ENCODE measurements at places on chromosomes 11 and 22.

DNA sequence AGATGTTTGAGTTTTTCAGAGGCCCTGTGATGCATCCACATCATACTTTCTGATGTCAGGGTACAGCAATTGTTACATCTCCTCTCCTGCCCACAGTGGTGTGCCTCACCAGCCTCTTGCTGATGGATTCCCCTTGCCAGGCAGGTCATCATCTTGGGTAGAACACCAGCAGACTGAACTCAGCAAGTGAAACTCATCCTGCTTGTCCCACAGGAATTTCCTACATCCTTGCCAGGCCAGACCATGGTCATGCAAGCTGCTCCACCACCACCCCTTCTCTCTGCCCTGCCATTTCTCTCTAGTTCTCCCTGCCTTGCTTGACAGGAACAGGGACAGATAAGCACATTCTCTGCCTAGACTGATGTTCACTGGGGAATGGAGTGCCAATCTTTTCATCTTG, 85.9 kb downstream of the PAX6 start:
- DNase-seq, result no peak

GRCh38 chr11:85946221-85946620, 91.0 kb downstream of the CCDC83 start:
- DNase-seq, result no peak

- peak; percentile 65 for DNase-seq
These were observed 28.2 kb downstream of the DBX1 start for GRCh38 chr11:20131788-20132666.

GRCh38 chr11:26599425-26599824, 27.4 kb upstream of the MUC15 start:
- DNase-seq, result no peak

GRCh38 chr11:116375221-116375620, 397.6 kb downstream of the BUD13 start:
- no peak for DNase-seq

DNA sequence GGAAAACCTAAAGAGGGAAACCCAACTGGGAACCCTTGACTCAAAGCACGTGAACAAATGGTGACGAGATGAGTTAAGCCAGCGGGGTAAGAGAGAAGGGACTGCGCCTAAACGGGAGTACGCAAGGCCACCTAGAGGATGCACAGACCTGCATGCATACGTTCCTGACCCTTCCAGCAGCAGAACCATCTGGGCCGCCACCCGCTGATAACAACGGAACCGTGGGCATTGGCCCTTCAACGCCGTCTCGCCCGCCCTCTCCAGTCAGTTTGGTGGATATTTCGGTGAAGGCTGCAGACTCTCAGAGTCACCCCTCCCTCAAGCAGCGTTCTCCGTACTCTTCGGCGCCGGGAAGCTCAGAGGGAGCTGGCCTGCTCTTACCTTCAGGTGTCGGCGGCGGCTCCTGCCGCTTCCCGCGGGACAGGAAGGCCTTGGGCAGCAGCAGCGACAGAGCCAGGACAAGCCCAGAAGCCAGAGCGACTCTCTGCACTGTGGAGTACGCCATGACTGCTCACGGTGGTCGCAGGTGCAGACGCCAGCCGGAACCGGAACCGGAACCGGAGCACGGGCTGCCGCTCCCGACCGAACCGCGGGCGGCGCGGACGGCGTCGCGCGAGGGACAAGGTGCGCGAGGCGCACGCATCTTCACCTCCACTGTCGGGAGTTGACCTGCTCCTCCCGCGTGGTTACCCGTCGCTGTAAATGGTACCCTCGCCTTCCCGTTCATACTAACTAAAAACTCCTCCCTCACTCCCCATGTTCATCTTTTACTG, at the start of gene RIC3:
RIC3 (minus strand) TSS at position 541 of the 773 bp plus-strand sequence; CDS start at position 505, 36 bp downstream.
- DNase-seq, result no peak

GRCh38 chr11:108562746-108563581, 30.6 kb downstream of the EXPH5 start:
- no peak for DNase-seq

- no peak for DNase-seq
These were observed 413.7 kb upstream of the FAT3 start for GRCh38 chr11:91810871-91811270.

DNA sequence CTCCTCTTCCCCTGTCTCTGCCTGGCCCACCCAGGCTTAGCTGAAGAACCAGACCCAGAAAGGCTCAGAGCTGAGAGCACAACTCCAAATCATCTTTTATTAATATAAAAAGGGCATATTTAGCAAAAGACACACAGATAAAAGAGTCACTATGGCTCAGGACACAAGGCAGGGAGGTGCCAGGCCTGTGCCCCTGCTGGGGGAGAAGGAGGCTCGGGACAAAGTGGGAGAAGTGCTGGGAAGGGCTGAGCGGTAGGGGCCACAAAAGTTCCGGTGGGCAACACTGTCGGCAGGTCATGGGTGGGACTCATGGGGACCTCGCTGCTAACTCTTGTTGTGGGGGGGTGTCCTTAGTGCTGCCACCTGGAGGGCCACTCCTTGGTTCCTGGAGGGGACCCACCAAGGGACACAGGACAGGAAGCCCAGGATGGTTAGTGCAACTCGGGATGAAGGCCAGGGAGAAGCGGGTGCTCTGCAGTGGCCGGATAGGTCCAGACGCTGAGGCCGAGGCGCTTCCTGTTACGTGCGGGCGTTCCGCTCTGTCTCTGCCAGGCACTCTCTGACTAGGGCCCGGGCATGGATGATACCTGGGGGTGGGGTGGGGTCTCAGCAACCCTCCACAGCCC, 1.4 kb upstream of the PITPNM1 start:
- no peak for DNase-seq

GRCh38 chr11:8039530-8040260, 41.3 kb upstream of the TUB start:
- no peak for DNase-seq

DNA sequence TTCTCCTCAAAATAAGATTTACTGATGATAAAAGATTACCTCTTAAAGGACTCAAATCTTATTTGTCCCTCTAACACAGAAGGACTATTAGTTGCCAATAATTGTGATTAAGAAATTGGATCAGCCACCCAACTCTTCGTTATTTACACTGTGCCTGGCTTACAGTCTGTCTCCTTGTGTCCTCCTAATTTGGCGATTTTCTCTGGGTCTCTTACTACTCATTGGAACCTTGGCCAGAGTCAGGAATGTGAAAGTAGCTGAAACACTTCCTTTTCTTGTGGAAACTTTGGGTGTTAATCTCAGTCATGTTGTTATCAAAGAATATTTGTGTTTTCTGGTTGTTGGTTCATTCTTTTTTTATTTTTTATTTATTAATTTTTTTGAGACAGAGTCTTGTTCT, 83.2 kb downstream of the TEAD1 start:
- no peak for DNase-seq

DNA sequence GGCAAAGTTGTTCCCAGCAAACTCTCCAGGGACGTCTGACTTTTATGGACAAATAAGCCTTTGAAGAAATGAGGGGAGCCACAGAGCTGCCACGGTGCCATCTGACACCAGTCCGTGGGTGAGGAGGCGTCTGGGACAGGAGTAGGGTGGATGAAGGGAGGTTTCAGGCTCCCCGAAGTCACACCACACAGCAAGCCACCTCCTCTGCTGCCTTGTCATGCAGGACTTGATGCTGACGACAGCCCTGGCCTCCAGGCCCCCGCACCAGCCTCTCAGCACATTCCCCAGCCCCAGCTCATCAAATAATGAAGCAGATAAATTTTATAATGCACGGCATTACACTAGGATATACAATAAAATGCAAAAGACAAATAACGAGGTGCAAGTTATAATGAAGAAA, 156.5 kb downstream of the CEP164 start:
- DNase-seq, result no peak

DNA sequence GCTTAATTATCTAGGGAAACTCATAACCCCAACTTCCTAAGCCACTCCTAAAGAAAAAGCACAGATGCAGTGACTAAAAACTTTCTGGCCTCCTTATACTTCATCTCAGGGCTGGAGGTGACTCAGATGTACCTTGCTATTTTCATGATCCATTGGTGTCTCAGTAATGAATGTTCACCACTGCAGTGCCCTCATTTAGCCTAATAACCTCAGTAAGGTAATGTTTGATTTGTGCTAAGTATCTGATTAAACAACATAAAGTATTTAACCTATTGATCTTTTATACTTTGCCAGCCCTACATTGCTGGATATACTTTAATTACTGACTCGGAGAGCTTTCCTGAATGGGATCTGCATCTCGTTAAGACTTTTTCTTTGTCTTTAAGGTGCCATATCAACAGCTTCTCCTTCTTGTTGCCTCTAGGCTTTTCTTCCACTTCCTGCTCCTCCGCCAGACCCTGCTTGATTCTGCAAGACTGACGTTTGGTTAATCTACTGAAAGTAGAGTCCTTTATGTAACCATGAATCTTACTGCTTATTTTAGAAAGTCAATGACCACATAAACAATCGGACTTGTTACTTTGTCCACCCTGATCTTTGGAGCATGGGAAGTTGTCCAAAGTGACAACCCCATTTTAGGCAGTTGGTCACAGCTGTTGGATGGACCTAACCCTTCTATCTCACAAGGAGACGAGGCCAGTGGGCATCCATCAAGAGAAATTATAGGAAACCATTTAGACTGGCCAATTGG, 303.0 kb downstream of the ST3GAL4 start:
- DNase-seq, result no peak

DNA sequence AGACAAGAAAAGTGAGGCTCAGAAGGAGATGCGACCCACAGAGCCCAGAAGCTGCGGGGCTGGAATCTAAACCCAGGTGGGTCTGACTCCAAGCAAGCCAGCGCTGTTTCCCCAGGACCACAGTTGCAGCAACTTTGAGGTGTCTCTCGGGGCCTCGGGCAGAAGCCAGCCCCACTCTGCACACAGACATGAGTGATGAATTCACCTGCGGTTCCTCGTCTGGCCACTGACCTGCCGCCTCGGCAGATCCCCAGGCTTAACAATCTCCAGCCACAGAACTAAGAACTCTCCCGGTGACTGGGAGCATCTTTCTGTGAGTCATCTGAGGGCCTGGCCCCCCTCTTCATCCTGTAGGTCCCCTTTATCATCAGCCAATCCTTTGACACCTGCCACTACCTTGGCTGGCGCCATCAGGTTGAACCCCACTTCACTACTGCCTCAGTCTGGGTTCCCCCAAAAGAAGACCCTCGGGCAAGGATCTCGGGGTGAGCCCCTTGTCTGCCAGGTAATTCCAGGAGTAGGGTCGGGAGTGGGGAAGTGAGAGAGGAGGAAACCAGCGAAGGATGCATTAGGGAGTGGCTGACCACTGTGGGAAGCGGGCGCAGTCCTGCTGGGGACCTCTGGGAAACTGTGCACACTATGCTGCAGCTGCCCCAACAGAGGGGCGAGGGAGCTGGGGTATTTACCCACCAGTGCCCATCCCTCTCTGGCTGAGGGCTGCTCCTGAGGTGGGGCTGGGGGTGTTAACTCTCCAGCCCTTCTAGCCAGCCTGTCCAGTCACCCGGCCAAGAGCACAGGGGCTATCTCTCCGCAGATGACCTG, 33.0 kb upstream of the MN1 start:
- no peak for DNase-seq

DNA sequence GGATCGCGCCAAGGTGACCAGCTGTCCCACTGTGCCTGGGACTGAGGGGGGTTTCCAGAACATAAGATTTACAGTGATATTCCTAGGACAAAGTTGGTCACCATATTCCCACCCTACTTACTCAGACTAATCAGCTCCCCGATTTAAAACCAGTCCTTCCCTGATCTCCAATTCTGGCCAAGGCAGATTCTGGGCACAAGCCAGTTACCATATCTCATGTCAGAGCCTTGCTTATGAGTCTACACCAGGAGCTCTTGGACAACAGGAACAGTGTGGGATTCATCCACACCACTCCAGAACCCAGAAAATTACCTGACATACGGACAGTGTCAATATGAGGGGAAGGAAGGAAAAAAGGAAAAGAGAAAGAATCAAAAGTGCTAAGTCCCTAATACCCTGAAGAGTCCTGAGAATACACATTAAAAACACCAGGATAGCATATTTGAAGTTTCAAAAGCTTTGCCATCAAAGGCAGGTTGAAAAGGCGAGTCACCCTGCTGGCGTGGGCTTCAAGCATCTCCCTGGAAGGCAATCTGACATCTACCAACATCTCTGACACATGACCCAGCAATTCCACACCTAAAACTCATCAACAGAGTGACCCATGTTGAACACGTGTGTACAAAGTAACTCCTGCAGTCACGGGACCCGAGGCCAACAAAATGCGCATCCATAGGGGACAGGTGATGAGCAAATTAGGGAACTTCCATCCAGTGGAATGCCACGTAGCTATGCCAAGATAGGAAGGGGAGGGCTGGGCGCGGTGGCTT, 8.0 kb upstream of the IL2RB start:
- no peak for DNase-seq

- DNase-seq, result no peak
These were observed 426 bp downstream of the LZTR1 start for GRCh38 chr22:20982563-20982882.

DNA sequence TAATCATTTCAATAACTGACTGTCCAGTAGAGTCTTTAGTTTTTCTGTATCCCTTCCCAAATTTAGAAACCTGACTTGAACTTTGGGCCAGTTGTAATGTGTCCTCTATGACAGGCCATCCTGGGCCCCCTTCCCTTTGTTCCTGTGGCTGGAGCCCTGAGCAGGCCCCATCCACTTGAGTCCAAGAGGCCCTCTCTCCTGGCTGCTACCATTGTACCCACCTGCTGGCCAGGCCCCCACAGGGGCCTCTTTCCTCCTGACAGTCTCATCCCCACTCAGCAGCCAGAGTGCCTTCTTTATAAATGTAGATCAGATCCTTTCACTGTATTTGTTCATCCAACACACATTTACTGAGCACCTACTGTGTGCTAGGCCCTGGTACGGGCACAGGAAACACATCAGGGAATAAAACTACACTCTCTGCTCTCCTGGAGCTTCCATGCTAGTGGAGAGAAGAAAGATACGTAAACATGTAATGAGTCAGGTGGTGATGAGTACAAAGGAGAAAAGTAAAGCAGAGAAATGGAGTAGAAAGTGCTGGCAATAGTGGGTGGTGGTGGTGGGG, 2.7 kb upstream of the LRP5 start:
- DNase-seq, result no peak

- DNase-seq, result no peak
These were observed 303.5 kb upstream of the PDGFD start for GRCh38 chr11:104467404-104467803.

GRCh38 chr11:70608568-70609470, 210.5 kb downstream of the CTTN start:
- DNase-seq, result no peak

GRCh38 chr11:114237321-114238280, 58.6 kb upstream of the NNMT start:
- DNase-seq, result no peak

- peak; percentile 71 for DNase-seq
These were observed 565 bp downstream of the NUCB2 start for GRCh38 chr11:17277024-17277584.

DNA sequence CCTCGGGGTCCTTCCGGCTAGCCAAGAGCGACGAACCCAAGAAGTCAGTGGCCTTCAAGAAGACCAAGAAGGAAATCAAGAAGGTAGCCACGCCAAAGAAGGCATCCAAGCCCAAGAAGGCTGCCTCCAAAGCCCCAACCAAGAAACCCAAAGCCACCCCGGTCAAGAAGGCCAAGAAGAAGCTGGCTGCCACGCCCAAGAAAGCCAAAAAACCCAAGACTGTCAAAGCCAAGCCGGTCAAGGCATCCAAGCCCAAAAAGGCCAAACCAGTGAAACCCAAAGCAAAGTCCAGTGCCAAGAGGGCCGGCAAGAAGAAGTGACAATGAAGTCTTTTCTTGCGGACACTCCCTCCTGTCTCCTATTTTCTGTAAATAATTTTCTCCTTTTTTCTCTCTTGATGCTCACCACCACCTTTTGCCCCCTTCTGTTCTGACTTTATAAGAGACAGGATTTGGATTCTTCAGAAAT, 1.9 kb upstream of the GCAT start:
- DNase-seq, result no peak

- no peak for DNase-seq
These were observed 809.1 kb downstream of the DLG2 start for GRCh38 chr11:84817998-84818397.

GRCh38 chr22:42581762-42582716, 28.3 kb downstream of the SERHL2 start:
- peak; percentile 34 for DNase-seq

All from Kasumi-1 (cell line).